T follicular helper cell (primary cell): ENCODE measurements at places on chromosomes 12 and 14.

DNA sequence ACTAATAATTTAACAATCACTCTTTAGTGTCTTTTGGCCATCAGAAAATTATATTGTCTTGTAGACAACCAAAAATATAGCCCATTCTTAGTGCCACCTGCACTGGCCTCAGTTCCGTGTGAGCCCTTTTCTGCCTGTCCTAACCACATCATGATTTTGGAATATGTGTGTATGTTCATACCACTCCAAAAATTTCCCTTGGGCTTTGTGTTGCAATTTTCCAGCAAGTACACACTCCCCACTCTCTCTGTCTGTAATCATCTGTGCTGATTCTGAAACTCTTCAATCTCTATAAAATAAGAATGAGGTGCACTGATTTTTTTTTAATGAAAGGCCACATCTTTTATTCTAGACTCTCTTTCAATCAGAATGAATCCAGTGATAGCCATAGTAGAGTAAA lies 196.0 kb downstream of the PIK3C2G start:
- no peak for DNase-seq

DNA sequence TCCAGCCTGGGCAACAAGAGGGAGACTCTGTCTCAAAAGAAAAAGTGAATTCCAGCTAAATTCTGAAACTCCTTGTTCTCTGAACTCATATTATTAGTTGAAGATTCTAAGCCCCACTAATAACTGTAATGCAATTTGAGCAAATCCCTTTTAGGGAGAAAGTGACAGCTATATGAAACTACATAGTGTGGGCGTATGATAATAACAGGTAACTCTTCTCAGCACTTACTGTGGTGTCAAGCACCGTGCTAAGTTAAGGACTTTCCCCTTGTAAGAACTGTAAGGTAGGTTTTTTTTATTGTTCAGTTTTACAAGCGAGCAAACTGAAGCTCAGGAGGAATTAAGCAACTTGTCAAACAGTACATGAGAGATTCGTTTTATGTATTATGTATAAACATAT lies 5.4 kb downstream of the ANKRD13A start:
- DNase-seq, result no peak

DNA sequence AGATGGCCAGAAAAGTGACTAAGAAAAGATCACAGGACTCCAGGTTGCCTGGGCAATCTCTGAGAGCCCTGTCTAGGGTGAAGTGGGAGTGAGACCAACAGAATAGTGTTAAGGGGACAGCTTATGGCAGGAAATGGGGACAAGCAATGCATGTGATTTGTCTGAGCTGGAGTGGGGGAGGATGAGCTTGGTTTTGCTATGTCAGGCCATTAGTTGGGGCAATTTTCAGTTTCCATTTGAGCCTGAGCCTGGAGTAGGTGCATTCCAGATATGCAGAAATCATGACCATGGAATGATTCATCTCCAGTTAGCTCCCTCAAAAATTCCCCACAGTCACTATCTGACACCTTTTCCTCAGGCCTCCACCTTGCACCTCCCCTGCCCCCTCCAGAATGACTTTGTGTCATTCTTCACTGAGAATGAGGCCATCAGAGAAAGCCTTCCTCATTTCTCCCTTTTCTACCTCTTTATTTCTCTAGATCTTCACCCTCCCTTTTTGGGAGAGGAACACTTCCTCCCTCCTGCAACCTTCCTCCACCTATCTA lies 150.9 kb upstream of the PLEKHG7 start:
- no peak for DNase-seq

DNA sequence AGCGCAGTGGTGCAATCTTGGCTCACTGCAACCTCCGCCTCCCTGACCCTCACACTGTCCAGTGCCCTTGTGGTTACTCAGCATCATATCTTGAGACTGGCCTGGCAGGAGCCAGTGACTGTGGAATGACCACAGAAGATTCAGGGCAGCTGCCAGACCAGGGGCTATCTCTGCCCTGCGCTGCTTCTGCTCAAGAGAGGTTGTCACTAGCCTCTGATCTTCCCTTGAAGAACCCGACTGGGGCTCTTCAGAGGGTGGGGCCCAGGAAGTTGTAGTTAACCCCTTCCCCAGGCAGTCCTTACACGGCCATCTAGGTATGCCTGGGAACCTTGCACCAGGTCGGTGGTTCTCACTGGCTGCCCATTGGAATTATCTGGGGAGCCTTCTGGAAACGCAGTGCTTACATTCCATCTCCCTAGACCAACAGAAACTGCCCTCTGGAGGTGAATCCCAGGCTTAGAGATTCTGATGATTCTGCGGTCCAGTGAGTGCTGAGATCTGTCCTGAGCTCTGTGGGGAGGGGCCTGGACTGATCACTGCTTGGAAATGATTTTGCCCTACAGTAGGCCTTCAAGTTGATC lies 41.4 kb downstream of the PLEKHG3 start:
- no peak for DNase-seq

GRCh38 chr14:104345621-104346462 lies 207.5 kb downstream of the KIF26A start:
- DNase-seq, result no peak
